Activated effector memory CD4-positive, alpha-beta T cell treated with Interleukin-2 at 50 U/mL for 16 hours (primary cell): ENCODE measurements at places on chromosomes 11 and 22.

- no peak for DNase-seq
Measured at GRCh38 chr11:64035576-64035975, at the start of gene FLRT1. Gene FLRT1, plus strand, starts transcription at chr11:64035931. Its CDS starts 80,337 bp downstream, at chr11:64116268.

DNA sequence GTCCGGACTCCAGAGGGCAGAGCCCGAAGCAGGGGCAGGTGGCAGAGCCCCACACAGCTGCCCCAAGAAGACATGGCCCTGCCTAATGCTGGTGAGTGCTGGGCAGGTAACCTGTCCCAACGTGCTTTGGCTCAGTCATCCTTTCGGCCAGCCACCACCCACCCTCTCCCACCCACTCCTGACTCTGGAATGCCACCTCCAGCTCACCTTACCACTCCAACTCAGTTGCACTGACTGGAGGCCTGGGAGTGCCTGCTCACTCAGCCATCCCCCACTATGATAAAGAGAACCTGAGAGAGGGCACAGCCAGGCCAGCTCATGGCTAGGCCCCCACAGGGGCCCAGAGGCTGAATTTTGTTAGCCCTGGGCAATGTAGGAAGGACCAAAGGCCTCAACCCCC is 53.8 kb upstream of the MPEG1 start:
- no peak for DNase-seq

GRCh38 chr11:2746401-2747247 is 46.8 kb upstream of the KCNQ1OT1 start:
- DNase-seq, result no peak

- no peak for DNase-seq
Measured at GRCh38 chr11:18371279-18371678, 23.1 kb upstream of the LDHA start.

DNA sequence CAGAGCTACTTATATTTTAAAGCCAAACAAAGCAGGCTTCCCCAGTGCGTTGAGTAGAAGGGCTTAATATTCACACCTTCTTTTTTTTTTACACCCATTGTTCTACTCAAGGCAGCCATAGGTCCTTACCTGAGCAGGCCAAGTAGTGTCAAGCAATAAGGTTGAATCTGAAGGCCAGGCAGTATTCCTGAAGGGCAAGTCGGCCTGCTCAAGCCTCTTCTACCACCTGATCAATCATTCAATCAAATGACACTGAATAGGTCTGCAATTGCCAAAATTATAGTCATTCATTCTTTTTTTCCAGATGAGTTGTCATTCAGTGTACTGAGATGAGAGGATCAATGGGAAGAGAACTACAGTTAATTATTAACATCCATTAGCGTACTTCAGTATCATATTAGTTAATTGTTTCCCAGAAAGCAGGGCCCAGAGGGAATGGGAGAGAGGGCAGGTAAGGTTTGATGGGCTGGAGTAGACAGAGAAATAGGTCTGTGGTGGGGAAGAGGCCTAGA is 11.9 kb upstream of the PPP2R1B start:
- DNase-seq, result no peak

DNA sequence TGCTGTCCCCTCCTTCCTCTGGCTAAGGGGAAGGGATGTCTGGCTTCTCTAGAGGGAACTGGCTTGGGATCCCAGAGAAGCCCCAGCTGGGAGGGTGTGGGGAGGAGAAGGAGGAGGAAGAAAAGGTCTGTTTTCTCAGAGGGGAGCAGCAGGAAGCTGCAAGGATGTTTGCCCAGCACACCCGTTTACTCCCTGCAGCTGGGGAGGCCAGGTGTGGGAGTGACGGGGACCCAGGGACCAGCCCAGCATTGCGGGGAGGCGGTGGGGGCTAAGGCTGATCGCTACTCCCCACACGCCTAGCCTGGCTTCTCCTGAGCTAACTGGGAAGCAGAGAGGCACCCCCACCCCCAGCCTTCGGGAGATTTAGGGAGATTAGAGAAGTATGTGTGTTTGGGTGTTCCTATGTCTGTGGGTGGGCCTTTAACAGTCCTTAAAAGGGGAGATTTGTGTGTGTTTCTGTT is 3.9 kb downstream of the CREB3L1 start:
- DNase-seq, result no peak

DNA sequence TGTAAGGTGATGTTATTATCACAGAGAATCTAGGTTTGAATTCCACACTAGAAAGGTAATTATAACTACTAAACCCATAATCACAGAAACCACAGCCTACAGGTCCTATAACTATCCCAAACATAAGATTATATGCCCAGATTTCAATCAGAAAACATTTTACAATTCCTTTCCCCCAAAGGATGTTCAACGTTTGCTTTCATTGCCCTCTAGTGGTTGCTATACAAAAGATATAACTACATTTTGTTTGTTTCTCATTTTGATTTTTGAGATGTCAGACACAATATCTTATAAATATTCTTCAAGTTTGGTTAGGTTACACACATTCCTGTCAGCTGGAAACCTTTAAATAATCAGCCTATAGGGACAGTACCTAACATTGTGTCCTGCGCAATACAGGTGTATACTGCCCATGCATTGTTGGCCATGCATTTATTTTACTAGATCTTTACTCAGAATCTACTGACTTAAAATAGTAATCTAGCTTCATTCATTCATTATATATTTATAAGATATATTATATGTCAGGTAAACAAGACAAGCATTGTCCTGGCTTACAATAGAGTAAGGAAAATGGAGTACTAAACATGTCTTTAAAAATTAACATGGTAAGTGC is 530.5 kb upstream of the CCDC90B start:
- no peak for DNase-seq

DNA sequence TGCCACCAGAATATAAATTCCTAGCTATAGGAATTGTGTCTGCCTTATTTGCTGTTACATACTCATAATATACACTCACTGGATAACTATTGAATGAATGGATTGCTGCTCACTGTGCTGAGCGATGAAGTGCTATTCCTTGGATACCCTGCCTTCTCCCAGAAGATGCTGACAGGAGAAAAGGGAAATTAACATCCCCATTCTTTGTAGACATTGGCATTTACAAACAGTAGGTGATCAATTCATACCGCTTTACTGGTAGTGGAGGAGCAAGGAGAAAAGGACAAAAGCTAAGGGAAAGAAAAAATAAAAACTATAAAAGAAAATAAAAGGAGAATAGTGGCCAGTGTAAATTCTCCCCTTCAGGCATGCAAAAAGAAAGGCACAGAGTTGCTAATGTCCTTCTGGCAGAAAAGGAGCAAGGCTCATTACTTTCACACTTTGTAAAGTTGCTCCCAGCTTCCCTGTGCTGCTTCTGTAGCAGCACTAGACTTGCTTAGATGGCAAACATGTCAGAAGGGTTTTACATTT is 183.0 kb downstream of the LUZP2 start:
- DNase-seq, result no peak

- DNase-seq, result no peak
Measured at GRCh38 chr11:33920838-33921613, 29.1 kb upstream of the LMO2 start.

DNA sequence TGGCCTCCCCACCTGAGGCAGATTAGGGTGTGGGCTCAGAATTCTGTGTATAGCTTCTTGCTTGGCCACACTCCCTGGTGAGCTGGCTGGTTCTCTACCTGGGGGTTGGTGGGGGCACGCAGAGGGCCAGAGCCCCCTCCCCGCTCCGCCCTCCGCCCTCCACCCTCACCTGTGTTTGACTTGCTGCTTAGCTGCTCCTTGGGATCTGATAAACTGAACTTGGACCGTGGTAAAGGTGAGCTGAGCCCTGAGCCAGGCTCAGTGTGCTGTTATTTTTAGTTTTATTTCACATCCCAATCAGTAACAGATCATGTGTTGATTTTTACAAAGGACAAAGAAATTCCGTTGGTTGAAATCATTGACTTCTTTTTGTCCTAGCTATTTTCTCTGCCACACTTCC is 2.0 kb downstream of the OVOL1 start:
- DNase-seq, result no peak

GRCh38 chr11:130675917-130676316 is 227.5 kb downstream of the ADAMTS15 start:
- DNase-seq, result no peak

- DNase-seq, result peak; percentile 64
Measured at GRCh38 chr22:50252082-50253045, 1.3 kb upstream of the HDAC10 start.

DNA sequence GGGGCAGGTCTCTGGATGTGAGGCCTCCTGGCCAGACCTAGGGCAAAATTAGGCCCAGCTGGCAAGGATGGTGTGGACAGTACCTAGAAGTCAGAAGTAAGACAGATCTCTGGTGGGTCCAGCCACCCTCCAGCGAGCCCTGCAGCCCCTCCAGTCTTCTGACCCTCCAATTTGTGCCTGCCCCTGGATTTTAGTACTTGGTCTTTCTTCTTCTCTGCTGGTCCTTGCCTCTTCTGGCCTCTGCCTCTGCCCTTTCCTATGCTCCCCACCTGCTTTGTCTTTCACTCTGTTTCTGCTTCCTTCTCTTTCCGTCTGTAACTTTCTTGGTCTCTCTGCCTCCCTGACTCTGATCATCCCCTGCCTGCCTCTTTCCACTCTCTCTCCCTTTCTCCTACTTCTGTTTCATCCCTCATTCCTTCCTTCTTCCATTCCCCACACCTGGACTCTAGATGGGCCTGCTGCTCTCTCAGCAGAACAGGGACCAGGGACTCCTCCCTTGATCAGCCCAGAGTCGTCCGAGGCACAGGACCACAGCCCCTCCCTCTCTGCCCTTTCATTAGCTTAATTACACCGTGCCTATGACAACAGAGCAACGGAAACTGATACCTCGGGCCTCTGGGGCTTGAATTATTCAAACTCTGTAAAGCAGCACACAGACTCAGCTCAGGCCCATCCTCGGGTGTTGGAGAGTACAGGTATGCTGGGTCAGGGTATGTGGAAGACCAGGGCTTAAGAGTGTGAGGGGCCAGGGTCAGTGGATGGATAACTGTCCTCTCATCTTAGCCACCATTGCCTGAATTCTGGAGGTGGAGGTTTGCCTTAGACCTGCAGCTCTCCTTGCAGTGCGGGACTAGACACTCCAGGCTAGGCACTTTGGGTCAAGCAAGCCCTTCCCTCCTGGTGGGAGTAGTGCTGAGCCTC is at the start of gene CHRNA10:
Gene CHRNA10, minus strand, starts transcription at position 51 of the 921 bp plus-strand sequence. CDS start 72 bp downstream, outside the sequence.
- no peak for DNase-seq

- DNase-seq, result no peak
Measured at GRCh38 chr22:46577368-46578249, 40.2 kb upstream of the CELSR1 start.

DNA sequence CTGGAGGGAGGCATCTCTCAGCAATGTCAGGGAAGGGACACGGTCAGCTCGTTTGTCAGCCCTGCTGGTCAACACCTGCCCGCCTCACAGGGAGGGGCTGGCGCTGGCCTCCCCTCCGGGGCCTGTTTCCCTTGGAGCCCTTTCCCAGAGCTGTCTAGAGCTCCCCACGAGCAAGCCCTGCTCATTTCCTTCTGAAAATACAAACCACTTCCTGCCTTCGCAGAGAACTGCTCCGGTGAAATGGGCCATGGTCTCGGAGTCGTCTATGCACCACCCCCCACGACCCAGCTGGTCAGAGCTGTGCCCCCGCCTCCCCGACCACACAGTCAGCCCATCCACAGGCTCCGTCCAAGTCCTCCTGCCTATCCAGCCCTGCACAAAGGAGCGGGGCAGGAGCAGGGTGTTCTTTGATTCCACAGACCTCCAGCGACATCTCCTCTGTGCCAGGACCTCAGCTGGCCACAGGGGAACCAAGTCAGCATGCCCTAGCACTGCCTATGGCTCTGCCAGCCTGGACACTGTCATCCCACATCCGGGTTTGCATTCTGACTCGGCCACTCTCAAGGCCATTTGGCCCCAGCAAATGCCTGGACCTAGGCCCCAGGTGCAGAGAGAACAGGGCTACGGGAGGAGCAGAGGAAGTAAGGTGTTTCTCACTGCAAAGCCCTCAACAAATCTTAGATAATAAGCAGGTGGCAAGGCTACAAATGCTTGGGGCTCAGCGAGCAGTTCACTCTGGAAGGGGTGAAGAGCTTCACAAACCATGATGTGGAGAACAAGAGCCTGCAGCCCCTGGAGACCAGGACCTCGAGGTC is 82.1 kb upstream of the WNT11 start:
- peak; percentile 14 for DNase-seq

DNA sequence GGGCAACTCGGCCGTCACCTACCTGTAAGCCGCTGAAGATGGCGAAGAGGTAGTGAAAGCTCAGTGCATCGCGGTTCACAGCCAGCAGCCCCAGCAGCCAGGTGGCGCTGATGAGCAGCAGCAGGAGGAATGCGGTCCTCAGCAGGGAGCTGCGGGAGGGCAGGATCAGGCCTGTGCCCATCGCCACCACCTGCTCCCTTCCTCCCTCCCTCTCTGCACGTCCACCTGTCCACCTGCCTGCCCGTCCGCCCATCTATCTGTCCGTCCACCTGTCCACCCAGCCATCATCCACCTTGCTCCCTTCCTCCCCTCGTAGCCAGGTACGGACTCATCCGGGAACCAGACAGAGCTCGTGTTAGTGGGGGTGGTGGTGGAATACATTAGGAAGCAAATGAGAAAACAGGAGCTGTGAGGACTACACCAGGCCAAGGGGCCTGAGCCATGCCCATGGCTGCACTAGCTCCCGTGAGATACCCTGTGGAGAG is 32.2 kb downstream of the TRMU start:
- peak; percentile 53 for DNase-seq

GRCh38 chr11:8671193-8671612 is 11.3 kb downstream of the TRIM66 start:
- DNase-seq, result no peak

GRCh38 chr11:117097389-117098268 is 599 bp downstream of the SIK3 start:
- peak; percentile 11 for DNase-seq

DNA sequence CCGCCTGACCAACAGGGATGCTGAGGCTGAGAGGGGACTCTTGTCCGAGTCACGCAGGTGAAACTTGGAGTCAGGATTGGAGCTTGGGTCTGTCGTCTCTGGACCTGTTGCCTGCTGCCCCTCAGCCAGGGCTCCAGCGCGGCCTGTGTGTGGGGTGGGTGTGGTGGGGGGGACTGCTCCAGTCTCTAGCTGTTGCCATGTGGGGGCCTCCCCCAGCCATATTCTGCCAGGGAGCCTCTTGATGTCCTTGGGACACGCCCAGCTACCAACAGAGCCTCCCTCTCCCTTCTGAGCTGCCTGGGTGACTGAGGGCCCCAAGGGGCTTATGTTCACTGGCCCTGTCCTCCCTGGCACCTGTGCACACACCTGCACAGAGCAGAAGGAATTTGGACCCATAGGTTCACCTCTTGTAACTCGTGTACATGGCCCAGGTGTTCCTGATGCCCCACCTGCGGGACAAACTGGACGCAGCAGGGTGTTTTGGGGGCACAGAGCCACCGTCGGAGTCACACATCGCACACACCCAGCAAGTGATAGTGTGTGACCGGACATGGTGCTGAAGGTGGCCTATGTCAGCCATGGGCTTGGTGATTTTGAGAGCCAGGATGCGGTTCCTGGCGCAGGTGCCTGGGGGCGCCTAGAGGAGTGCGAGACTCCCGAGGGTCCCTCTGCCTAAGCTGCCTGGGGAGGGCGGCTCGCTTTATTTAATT is 252.3 kb downstream of the TBC1D22A start:
- DNase-seq, result no peak

GRCh38 chr11:63779039-63779438 is 10.5 kb upstream of the ZFTA start:
- DNase-seq, result no peak
